ENCODE measurements at places on chromosomes 16 and 17.

DNA sequence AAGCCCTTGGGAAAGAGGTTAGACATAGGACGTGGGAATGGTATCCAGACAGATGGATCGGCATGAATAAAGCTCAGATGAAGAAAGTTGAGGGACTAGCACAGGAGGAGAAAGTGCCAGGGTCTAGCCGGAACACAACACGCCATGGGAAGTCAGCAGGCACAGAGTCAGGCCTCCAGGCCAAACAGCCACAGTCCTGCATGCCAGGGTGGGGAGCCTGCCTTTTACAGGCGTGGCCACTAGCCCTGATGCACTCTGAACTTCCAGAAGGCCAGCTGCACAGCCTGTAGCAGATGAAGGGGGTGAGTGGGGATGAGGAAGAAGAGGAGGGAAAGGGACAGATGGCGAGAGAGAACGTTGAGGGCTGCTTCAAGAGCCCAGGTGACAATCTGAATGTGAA, 5.2 kb downstream of the B9D1 start:
- no peak for DNase-seq

GRCh38 chr17:43732958-43733357, 25.6 kb downstream of the SOST start:
- DNase-seq, result no peak

GRCh38 chr17:39393736-39394135, 7.7 kb downstream of the FBXL20 start:
- no peak for DNase-seq

DNA sequence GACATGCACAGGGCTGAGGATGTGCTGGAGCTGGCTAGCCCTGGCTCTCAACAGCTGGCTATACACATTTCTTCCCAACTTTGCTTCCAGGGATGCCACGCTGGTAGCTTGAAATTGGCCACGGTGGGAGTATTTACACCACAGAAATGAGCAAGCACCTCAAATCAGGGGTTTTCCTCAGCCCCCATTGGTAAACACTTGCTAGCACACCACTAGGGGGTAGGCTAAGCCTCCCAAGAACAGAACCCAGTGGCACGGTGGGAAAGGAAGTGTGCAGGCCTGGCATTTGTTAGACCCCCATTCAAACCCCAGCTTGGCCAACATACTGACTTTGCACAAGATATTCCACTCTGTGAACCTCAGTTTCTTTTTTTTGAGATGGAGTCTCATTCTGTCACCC, 12.9 kb downstream of the DRC3 start:
- no peak for DNase-seq

- peak; percentile 81 for DNase-seq
These were observed at the start of the genes C16orf86 and ENKD1 for GRCh38 chr16:67666559-67667452. Gene C16orf86, plus strand, starts transcription at chr16:67666814. Its CDS starts 157 bp downstream, at chr16:67666971. Gene ENKD1, minus strand, starts transcription at chr16:67666750. Its CDS starts 308 bp downstream, at chr16:67666442.

DNA sequence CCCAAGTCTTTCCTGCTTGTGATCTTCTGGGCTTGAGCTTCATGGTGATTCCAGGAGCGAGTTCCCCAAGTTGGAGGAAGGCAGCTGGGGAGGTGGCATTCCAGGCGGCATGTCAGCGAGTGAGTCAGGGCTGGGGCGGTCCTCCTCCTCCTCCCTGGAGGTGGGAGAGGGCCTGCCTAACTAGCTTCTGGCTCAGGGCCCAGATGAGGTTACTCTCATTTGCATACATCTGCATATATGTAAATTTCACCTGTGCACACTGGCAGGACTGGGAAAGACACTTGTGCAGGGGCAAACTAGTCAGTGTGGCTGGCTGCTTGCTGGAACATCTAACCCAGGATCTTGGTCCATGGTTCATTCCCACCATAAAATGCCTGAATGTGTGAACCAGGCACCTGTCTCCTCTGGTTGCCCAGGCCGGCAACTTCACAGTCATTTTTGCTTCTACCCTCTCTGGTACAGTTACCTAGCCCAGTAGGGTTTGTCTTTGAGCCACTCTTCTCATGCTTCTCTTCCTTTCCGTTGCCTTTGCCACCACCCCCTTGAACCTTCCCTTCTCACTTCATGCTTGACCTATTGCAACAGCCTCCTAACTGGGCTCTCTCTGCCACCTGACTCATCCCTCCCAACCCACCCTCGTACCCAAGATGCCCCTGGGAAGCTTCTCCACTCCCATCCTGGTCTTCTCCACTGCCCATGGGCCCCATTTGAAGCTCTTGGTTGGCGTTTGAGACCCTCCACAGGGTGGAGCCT, 9.6 kb upstream of the DLX4 start:
- DNase-seq, result no peak

DNA sequence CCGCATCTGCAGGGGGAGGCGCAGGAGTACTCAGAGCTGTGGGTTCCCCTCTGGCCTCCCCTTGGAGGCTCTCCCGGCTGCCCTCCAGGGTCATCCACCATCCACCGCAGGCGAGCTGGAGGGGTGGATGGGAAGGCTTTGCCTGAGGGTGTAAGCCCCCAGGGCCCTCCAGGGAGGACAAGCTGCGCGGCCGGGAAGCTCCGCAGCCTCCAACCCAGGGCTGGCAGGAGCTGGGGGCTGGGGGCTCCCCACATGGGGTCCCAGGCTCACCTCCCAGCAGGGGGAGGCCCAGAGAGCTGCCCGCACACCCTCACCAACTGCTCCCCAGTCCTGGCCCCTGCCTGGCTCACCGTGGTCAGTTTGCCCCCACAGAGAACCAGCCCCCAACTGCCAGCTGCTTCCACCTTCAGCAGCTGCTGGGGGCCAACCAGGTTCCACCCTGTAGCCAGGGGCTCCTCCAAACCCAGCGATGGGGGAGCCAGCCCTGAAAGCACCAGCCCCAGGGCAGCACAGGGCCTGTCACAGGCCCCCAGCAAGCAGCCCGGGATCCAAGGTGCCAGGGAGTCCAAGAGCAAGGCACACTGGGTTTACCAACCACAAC, 19.8 kb upstream of the CHMP6 start:
- no peak for DNase-seq

DNA sequence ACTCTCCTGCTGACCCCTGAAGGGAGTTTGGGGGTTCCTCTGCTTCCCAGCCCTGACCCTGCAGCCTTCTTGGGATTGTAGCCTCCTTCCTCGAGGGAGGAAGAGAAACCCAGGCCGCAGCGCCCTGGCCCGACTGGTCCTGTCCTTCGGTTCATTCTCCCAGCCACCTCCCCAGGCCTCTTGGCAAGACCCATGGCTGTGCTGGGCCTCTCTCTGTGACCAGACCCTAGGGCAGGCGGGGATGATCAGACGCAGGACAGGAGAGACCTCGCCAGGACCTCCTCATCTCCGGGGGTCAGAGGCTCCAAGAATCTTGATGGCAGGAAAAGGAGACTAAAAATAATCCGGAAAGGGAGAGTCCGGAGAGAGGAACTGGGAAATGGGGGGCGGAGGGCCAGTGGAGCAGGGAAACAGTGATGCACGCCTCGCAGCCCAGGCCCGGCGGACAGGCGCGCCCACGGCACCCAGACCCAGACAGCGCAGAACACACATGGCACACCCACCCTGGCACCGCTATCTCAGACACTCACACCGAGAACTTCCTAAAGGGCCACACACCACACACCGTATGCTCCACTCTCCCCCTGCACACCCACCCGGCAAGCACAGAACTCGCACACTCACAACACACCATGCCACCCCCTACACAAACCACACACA, 1.2 kb downstream of the ARHGEF15 start:
- no peak for DNase-seq

DNA sequence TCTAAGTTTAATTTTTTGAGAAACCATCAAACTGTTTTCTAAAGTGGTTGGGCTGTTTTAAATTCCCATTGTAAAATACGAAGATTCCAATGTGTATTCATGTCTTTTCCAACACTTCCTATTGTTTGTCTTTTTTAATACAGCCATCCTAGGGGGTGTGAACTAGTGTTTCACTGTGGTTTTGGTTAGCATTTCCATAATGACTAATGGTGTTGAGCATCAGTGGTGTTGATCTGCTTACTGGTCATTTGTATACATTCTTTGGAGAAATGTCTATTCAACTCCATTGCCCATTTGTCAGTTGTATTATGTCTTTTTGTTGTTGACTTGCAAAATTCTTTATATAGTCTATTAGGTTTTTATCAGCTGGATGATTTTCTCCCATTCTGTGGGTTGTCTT, 239.2 kb upstream of the AXIN2 start:
- no peak for DNase-seq

GRCh38 chr16:79593074-79593531, 7.4 kb downstream of the MAF start:
- DNase-seq, result peak; percentile 32

- no peak for DNase-seq
These were observed 14.1 kb upstream of the MYO15B start for GRCh38 chr17:75573540-75573957.

GRCh38 chr17:50297407-50297865, 23.2 kb downstream of the TMEM92 start:
- DNase-seq, result peak; percentile 88

Measured in activated T-cell treated with anti-CD3 and anti-CD28 coated beads, Interleukin-2, amount 50 U/mL, for 48 hours (primary cell).